NCI-H187 treated with DMSO at 0.1 percent for 48 hours (cell line): ENCODE measurements at places on chromosomes 3 and 15.

GRCh38 chr3:169751875-169752274 is 13.0 kb downstream of the TERC start:
- no peak for DNase-seq

GRCh38 chr3:80676261-80676660 is 908.5 kb upstream of the ROBO1 start:
- no peak for DNase-seq

DNA sequence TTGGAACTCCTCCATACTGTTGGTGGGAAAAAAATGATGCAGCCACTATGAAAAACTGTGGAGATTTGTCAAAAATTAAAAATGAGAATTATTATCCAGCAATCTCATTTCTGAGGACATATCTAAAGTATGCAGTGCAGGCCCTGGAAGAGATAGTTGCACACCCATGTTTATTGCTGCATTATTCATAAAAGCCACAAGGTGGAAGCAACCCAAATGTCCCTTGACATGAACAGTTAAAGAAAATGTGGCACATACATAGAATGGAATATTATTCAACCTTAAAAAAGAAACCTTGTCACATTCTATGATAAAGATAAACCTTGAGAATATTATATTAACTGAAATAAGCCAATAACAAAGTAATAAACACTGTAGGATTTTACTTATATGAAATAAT is 80.9 kb upstream of the ARHGEF26 start:
- no peak for DNase-seq

DNA sequence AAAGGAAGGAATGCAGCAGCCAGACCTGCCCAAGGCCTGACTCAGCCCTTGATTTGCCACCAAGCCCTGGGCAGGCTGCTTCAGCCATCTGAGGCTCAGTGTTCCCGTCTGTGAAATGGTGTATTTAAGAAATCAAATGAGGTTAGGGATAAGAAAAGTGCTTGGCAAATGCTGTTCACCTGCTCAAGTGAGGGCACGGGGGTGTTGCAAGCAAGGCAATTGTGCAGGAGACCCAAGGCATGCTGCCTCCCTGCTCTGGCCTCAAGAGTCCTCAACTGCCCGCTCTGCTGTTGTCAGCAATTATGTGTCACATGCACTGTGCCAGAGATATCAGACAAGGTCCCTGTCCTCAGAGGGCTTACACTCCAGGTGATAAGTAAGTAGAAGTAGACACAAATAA is 101.8 kb downstream of the TPRA1 start:
- no peak for DNase-seq

DNA sequence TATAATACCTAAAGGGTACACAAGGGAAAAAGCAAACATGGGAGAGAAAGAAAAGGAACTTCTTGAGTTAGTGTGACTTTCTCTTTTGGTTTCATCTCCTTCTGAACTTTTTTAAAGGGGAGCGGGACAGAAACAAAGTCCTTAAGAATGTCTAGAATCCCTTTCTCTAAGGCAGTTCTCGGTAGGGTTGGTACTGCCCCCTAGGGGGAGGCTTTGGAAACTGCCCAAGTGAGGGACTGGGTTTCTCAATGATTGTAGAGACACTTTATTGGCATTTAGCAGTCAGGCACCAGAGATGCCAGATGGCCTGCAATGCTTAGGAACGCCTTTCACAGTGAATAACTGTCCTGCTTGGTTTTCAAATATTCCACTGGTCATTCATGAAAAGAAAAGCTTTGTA is 172.7 kb downstream of the WDR72 start:
- no peak for DNase-seq

GRCh38 chr15:49674370-49674769 is 53.5 kb downstream of the DTWD1 start:
- DNase-seq = no peak

GRCh38 chr3:58874248-58874741 is 175.5 kb downstream of the CFAP20DC start:
- DNase-seq = peak; percentile 24

GRCh38 chr3:48398701-48399386 is 26.8 kb downstream of the FBXW12 start:
- DNase-seq = no peak

- DNase-seq = no peak
Measured at GRCh38 chr3:77079988-77080610, 40.2 kb downstream of the ROBO2 start.

DNA sequence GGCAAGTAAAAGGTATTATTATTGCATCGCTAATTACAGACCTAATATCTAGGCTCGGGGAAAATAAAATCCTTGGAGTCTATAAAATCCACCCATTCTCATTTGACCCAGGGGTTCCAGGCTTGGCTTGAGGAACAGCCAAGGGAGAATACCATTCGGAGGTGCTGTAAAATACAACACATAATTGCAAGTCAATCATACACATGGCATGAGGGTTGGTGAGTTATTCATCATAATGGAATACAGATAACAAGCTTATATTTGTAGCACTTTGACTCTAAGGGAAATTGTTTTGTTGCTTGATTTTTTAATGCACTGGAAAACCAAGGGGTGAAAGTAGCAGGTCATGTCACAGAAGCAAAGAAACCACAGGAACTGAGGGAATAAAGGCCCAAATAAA is 16.8 kb upstream of the DIS3L start:
- no peak for DNase-seq

DNA sequence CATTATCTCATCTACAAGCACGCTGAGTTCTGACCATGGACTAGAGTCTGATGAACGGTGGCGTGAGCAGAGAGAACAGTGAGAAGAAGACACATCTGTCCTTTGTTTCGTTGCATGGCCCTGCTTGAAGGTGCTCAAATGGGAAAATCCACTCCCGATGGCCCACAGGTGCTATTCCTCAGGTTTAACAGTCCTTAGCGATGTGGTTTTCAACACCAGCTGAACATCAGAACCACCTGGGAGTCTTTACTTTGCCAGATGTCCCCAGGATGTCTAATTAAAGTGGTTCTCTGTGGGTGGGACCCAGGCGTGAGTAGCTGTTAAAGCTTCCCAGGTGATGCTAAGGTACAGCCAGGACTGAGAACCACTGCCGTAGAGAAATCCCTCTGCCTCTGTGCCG is 13.0 kb downstream of the ADAMTS17 start:
- no peak for DNase-seq

- DNase-seq = no peak
Measured at GRCh38 chr3:4977853-4978203, 1.4 kb upstream of the BHLHE40 start.

- DNase-seq = no peak
Measured at GRCh38 chr3:42608581-42608980, 8.1 kb downstream of the NKTR start.

DNA sequence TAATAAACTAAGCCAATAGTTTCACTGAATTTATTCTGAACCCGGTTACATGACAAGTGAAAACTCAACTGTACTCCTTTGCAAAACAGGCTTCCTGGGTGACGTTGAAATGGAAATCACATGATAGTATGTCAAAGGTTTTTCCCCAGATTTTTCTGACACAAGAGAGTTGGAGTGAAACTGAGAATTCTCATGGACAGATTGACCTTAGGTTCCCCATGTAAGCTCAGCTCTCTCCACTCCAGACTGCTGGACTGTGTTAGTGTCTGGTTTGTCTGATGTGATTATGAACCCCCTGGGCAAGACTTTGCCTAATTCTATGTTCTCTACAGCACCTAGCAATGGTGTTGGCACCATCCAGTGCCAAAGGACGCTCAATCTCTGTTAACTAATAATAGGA is 219.7 kb upstream of the COL8A1 start:
- no peak for DNase-seq

GRCh38 chr15:89496155-89497098 is at the start of gene RHCG:
Gene RHCG (minus strand): TSS chr15:89496583. CDS start chr15:89496544, 39 bp downstream.
- DNase-seq = no peak

- no peak for DNase-seq
Measured at GRCh38 chr3:49295489-49296058, 18.5 kb upstream of the C3orf62 start.

GRCh38 chr3:126859415-126860246 is 123.3 kb upstream of the PLXNA1 start:
- DNase-seq = no peak

DNA sequence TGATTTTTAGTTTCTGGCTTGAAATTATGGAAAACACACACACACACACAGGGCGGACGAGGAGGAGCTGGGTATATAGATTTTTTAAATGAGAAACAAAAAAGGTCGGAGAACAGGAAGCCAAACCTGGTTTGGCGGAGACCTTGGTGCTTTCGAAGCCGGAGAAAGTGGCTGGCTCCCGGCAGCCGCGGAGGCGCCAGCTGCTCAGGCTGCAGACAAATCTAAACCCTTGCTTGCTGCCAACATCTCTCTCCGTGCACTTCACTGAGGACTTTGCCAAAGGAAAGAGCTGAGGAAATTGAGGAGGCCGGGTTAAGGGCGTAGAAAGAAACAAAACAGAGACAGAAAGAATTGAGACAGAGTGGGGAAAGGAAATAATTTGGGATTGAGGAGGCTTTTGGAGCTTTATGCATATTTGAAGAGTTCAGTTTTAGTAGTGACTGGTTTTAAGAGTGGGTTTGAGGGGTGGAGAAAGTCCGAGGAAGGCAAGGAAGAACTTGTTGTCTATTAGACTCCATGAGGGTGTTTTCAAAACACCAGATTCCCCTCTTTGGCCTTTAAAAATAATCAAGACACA is 2.2 kb downstream of the ZIC1 start:
- no peak for DNase-seq

- DNase-seq = no peak
Measured at GRCh38 chr3:58952128-58952917, 97.5 kb downstream of the CFAP20DC start.

- DNase-seq = no peak
Measured at GRCh38 chr3:152842413-152842812, 7.5 kb downstream of the P2RY1 start.

- DNase-seq = no peak
Measured at GRCh38 chr3:68017069-68017468, 362.7 kb upstream of the SUCLG2 start.

DNA sequence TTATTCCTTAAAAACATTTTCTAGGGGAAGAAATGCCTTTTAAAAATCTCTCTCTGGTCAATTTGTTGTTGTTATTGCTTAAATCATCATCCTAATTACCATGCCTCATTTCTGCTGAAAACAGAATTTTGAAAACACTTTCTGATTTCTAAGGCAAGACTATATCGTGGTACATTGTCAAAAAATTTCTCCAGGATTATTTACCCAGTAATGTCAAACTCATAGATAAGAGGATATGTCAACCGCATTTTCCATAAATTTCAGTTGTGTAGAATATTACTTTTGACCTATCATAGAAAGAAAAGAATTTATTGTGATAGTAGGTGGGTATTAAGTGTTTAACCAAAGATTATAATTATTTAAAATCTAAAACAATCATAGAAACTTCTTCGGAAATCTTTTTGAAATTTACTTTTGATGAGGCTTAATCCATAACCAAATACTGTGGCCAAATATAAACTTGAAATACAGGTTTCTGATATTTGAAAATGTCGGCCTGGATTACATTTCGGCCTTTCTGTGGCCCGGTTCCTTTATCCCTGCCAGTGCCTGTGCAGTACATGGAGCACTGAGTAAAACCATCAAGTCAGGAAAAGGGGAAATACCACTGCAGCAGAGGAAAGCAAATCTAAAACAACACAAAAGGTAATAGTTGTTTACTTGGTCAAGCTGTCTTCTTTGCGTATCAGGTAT is 173.4 kb downstream of the MYRIP start:
- DNase-seq = no peak

DNA sequence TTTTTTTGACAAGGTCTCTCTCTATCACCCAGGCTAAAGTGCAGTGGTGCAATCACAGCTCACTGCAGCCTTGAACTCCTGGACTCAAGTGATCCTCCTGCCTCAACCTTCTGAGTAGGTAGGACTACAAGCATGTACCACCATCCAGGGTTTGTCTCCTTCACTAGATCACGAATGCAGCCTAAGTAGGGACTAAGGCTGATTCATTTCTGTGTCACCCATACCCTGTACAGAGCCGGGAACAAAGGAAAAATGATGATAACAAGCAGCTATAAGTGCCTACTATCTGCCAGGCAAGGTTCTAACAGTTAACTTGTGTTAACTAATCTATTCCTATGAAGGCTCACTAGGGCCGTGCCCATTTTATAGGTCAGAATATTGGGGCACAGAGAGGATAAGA is 7.0 kb downstream of the TMEM40 start:
- DNase-seq = no peak

DNA sequence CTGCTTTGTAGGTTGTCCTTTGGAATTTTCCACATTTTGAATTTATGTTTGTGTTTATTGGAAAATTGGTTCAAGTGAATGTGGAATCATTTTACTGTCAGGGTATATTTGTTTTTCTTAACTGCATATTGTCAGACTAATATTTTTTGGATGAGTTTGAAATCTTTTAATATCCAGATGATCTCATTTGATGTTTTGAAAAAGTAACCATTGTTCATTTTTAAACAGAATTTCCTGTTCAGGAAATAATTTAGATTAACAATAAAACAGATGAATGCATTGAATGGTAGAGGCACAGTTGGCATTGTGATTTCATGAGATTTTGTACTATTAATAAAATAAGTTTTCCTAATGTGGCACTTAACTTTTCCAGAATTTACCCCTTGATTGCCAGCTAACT is 15.5 kb downstream of the TRAK1 start:
- DNase-seq = no peak

- DNase-seq = no peak
Measured at GRCh38 chr3:44184319-44184953, 57.2 kb upstream of the TOPAZ1 start.

GRCh38 chr3:60582288-60582687 is 669.0 kb downstream of the FHIT start:
- no peak for DNase-seq

DNA sequence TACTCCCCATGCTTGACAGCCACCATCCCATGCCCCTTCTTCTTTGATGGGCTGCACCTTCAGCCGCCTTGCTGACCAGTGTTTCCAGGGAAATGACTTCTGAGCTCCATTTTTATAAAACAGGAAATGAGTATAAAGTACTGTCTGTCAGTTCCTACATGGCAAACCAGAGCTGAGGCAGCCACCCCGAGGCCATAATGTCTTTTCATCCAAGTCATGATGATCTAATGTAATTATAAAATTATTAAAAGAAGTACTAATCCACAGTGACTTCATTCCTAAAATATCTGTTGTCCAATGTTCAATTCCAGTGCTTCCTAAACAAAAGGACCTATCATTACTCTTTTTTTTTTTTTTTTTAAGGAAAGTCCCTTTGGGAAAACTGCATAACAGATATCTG is 75.2 kb upstream of the HERC1 start:
- no peak for DNase-seq

DNA sequence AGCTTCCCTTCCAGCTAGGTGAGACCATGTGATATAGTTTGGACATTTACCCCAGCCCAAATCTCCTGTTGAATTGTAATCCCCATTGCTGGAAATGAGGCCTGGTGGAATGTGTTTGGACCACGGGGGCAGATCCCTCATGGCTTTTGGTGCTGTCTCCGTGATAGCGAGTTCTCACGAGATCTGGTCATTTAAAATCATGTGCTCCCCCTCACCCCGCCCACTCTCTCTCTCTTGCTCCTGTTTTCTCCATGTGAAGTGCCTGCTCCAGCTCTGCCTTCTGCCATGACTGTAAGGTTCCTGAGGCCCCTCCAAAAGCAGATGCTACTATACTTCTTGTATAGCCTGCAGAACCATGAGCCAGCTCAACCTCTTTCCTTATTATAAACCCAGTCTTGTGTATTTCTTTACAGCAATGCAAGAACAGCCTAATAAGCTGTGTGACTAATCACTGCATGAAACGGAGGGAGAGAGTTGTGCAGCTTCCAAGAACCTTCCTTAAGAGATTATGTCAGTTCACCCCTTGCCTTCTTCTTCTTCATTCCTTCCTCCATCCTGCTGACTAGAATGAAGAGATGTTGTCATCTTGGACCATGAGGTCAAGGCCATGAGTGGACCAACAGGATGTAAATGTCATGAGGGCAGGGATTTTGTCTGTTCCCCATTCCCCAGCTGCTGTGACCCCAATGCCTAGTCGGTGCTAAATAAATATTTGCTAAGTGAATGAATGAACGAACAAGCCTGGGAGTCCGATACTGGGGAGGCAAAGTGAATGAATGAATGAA is 91.0 kb downstream of the CPN2 start:
- no peak for DNase-seq
